ENCODE measurements at places on chromosomes 16 and 17.

DNA sequence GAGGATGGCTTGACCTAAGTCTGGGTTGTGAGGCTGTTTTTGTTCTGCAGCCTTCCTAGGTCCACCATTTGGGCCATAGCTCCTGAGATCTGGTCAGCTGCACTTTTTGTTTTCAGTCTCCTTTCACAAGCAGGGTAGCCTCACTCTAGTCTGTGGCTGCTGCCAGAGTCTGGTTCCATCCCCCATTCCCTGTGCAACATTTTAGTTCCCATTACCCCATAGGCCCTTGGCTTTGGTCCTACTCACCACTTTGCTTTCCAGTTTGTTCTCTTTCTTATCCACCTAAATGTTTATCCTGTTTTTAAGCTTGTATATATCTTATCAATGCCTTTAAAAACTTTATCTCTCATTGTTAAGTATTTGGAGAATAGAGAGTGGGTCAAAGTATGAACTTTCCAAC lies 6.5 kb upstream of the XYLT2 start:
- ATAC-seq, result no peak

DNA sequence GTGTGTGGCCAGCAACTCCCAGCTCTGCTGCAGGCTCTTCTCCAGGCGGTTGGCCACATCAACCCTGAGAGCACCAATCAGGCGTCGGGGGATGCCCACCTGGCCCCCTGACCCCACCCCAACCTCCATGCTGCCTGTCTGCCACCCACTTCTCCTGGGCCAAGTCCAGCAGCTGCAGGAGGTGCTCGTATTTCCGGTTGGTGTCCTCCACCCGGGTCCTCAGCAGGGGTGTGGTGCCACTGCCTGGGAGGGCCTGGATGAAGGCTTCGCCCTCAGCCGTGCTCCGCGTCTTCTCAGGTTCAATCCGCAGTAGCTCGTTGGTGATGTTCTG lies 44.6 kb downstream of the UBN1 start:
- ATAC-seq, result no peak

DNA sequence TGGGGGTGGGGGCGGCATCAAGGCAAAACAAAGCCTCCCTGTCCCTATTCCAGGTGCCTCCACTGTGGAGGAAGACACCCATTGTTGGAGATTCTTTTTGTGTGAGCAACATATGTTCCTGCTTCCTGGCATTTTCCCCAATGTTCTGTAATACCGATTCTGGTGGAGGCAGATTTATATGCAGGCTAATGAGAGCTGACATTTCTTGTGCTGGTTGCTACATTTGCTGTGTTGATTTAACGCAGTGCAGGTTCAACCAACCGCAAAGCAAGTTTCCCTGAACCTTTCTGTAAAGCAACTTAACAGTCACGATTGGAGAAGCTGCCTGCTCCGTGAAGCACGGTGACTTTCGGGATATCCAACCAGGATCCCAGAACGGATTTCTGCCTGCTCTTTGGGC lies 260.5 kb downstream of the CBLN1 start:
- ATAC-seq, result no peak

DNA sequence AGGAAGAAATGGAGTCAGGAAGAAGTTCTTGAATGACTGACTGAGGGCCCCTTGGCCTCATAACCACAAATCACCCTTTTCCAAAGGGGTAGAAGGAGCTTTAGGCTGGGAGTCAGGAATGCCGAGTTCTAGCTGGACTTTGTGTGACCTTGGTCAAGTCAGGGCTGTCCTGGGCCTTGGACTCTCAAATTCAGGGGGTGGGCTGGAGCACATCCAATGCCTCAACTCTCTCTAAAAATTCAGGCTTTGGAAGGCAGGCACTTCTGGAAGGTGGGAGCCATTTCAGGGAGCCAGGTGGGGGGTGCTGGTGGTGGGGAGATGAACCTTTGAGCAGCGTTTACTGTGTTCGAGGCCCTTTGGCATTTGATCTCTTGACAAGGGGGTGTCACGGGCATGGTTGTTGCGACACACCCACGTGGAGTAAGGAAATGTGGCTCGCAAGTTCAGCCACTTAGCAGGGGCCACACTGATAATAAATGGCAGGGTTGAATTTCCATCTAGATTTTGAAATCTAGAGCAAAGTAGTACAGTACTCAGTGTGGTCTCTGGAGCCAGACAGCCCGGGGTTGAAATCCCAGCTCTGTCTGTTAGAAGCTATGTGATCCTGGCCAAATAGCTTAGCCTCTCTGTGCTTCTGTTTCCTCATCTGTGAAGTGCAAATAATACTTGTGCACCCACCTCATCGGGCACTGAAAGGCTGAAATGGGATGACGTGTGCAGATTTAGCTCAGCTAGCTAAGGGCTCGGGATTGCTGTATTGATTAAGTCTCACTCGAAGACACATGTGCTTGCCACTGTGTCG lies 47.1 kb upstream of the CIBAR2 start:
- no peak for ATAC-seq

GRCh38 chr16:49918257-49918656 lies 62.3 kb upstream of the ZNF423 start:
- ATAC-seq, result no peak

GRCh38 chr16:1414532-1415260 lies at the start of gene UNKL:
Gene UNKL (minus strand): TSS chr16:1414704. CDS start chr16:1414691, 13 bp downstream.
- ATAC-seq, result peak; percentile 80

DNA sequence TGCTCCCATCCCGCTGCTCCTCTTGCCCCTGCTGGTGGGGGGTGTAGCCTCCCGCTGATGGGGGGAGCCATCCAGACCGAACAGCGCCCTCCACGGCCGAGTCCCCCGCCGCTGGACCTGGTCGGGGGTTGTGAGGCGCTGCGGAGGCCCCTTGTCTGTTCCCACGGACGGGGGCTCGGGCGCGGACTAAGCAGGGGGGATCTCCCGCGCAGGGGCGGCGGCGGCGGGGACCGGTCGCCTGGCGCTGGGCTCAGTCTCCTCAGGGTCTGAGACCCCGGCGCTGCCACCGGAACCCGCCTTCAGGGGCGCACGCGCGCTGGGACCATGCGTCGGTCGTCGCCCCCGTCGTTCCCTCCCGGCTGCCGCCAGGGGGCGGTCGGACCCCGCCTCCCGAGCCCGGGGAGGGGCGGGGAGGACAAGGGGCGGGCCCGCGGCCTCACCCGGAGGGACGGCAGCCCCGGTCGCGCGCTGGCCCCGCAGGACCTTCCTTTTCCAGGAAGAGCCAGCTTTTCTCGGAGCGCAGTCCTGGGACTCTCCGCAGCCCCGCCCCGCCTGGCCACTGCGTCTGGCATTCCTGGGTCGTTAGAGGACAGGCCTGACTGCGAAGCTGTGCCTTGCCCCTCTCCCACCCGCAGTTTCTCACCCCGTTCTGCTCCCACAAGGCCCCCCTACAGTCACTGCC lies 6.3 kb upstream of the IL32 start:
- peak; percentile 93 for ATAC-seq

DNA sequence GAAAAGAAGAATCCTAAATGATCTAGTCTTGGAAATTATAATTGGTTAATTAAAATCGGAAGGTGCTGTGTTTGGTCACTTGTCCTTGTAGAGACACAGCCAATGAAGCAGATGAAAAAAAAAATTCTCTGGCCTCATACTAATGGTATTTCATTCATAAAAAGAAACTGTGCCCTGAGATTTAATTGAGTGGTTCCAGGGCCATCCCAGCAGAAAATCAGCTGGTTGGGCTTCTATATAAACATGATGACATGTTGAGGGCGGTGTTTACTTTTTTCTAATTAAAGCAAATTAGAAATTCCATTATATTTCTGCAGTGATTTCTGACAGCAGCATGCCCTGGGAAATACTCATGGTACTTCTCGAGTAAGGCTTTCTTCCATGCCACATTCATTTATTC lies 191.9 kb upstream of the KCNJ16 start:
- no peak for ATAC-seq

DNA sequence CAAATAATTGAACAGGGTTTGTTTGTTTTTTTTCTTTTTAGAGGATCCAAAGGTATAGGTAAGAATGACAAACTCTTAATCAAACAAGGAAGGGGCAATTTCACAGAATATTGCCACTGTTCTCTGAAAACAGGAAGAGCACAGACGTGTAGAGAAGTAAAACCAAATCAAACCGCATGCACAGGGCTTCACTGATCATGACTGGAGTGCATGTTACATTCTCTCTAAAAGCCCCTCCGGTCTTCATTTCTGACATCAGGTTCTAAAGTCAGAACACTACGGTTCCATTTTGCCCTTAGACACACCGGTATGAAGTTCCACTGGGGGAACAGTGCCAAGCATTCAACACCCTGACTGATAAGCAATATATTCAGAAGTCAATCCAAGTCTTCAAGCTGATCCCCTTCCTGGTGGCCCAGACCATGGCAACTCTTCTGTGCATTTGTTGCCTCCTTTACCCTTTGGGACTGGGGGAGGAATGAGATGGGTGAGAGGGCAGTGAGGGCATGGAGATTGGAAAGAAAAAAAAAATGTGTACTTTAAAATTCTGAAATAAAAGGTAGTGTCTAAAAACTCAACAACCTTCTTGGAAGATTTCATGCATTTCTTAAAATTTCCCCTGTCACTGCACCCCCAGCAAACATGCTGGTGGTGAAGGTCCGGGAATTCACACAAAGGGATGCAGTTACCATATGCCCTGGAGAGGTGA lies 1.4 kb downstream of the MMD start:
- no peak for ATAC-seq

DNA sequence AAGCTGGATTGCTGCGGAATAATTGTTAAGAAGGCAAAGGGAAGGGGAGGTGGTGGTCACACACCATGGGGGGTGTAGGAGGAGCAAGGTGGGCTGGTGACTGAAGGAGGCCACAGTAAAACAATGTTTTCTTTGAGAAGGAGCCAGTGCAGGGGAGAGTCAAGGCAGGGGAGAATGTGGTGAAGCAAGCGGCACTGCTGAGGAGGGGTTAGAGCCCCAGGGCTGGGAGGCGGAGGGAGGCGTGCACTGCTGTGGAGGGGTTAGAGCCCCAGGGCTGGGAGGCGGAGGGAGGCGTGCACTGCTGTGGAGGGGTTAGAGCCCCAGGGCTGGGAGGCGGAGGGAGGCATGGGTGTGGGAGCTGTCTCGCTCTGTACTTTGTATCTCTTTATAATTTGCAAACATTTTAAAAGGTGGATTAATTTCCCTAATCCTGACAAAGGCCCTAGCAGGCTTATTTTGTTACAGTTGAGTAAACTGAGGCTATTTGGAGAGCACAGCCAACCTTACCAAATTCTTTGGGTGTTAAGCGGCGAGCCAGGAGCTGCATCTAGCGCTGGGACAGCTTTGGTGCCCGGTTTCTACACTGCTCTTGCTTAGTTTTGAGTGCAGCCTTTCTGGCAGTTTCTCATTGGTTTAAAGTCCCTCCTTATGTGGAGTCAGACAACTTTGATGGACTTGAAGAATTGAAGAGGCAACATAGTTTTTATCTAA lies 20.9 kb downstream of the RPTOR start:
- ATAC-seq, result no peak

DNA sequence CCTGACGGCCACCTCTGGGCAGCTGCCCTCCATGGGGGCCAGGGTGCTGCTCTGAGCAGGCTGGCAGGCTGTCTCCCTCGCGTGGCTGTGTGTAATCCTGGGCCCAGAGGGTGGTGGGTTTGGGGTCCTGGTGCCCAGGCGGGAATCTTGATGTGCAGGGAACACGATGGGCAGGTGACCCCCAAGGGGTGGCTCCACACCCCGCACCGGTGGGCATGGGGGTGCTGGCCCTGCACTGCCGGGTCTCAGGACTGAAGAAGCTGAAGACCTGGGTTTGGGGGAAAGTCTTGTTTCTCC lies 8.6 kb downstream of the CHMP6 start:
- ATAC-seq, result no peak

DNA sequence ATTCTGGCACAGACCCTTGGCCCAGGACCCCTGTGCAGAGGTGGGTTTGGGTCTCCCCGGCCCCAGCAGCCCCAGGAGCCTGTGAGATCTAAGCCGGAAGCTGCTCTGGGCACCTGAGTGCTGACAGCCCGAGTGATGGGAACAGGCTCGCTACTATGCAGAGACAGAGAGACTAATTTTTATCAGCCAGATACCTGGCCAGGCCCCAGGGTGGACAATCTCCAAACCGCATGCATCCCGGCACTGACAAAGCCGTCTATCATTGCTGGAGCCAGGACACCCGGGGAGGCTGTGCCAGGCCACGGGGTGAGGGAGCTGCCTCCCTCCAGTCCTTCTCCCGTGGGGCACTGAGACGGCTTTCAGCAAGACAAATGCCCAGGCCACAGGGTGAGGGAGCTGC lies 25.0 kb downstream of the CBFA2T3 start:
- ATAC-seq, result no peak

- ATAC-seq, result no peak
These were observed 28.8 kb downstream of the PLCG2 start for GRCh38 chr16:81807767-81808358.

DNA sequence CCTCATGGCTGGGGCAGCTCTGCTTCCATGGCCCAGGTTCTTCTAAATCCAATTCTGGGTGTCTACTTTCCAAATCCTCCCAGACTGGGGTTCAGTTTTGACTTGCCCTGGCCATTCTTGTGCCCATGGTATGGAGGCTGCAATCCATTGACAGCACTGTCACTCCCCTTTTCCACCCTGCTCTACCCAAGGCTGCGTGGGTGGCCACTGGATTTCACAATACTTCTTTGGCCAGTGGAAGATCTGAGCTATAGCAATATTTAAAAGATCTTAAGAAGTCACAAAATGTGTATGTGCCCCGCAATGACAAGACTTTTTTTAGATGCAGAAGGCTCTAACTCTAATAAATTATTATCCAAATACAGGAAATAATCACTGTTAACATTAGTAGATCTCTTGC lies 329.4 kb upstream of the CCL2 start:
- no peak for ATAC-seq

- no peak for ATAC-seq
These were observed 1.2 kb upstream of the ABCA9 start for GRCh38 chr17:69061721-69062556.
